Stimulated activated CD4-positive, alpha-beta T cell treated with anti-CD3 and anti-CD28 coated beads, Interleukin-1b, Interleukin-23, amount 100 ng/mL, for 1 hour (primary cell): ENCODE measurements at places on chromosomes 5 and 9.

GRCh38 chr9:75930730-75931321 is 40.4 kb downstream of the PCSK5 start:
- no peak for DNase-seq

DNA sequence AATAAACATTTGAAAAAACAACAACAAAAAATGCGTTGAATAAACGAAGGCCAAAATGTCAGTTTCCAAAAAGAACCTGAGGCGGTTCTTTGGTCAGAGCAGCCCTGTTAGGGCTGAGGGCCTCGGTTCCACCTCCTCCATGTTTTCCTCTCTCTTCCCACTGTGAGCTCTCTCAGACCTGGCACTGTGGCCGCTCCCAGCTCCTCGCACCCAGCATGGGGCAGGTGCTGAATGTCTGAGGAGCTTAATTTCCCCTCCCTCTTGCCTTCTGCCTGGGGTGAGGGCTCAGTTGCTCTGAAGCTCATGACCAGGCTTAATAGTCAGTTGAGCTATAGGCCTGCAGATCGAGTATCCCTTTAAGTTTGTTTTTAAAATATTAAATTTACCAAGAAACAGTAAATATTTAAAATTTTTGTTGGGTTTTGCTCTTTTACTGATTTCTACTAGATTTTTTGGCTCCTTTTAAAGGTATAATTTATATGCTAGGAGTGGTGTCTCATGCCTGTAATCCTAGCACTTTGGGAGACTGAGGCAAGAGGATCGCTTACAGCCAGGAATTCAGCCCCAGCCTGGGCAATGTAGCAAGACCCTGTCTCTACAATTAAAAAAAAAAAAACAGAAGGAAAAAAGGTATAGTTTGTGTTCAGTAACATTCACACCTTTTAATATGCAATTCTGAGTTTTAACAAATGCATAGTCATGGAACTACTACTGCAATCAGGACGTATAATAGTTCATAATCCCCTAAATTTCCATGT is 28.1 kb downstream of the DAPK1 start:
- no peak for DNase-seq

DNA sequence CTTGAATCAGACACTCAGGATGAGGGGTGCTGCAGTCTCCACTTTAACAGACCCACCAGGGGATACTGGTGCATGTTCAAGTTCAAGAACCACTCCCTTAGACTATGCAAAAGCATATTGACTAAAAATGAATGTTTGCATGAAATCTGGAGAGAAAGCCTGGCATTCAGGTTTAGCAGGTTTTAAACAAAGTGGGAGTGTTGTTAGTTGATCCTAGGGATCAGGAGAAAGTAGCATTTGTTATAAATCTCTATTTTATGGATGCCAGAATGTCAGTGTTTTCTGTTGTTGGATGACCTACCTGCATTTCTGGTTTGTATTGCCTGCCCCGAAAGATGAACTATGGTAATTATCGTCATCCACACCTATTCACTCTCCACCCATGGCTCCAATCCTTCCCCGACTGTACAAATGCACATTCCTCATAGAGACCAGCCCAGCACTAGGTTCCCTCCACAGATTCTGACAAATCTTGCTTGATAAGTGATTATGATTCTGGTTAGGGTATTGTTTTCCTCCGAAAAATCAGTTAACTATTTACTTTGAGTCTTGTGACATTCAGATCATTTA is 17.2 kb downstream of the TMEM252 start:
- DNase-seq, result no peak

- DNase-seq, result no peak
Observed at GRCh38 chr5:122775550-122776542, 966 bp downstream of the SNX2 start.

DNA sequence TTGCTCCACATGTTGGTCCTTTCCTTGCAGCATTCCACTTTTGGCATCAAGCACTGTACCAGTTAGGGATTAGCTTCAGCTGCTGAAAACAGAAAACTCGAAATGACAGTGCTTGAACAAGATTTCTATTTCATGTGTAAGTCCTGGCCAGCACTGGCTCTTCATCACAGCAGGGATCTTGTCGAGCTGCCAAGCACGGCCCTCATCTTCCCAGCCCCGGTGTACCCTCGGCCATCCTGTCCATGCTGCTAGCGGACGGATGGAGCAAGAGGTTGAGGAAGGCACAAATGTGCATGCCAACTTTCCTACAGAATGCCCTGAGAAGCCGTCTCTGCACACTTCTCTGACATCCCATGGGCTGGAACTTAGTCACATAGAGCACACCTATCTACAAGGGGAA is 130.6 kb downstream of the TENT4A start:
- no peak for DNase-seq

- DNase-seq, result no peak
Observed at GRCh38 chr5:6176102-6176693, 202.1 kb downstream of the MED10 start.

DNA sequence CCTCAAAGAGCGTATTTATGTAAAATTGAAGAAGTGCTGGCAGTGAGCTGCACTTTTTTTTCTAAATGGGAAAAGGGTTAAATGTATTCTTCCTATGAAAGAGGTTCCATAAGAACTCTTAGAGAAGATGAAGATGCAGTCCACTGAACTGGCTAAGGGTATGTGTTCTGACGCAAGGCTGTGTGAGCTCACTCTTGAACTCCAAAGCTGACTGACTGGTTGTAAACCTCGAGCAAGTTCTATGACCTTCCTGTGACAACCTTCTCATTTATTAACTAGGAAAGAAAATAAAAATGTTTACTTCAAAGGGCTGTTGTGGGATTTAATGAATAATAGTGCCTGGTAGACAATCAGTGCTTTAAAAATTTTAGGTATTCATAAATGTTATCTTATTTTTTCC is 46.7 kb downstream of the POC5 start:
- no peak for DNase-seq

- no peak for DNase-seq
Observed at GRCh38 chr9:3018691-3019230, 174.9 kb upstream of the PUM3 start.

GRCh38 chr9:113350937-113351336 is 1.6 kb downstream of the BSPRY start:
- no peak for DNase-seq

- no peak for DNase-seq
Observed at GRCh38 chr5:102986074-102986473, 133.9 kb downstream of the GIN1 start.

- no peak for DNase-seq
Observed at GRCh38 chr5:160605266-160605665, 183.6 kb downstream of the PTTG1 start.

DNA sequence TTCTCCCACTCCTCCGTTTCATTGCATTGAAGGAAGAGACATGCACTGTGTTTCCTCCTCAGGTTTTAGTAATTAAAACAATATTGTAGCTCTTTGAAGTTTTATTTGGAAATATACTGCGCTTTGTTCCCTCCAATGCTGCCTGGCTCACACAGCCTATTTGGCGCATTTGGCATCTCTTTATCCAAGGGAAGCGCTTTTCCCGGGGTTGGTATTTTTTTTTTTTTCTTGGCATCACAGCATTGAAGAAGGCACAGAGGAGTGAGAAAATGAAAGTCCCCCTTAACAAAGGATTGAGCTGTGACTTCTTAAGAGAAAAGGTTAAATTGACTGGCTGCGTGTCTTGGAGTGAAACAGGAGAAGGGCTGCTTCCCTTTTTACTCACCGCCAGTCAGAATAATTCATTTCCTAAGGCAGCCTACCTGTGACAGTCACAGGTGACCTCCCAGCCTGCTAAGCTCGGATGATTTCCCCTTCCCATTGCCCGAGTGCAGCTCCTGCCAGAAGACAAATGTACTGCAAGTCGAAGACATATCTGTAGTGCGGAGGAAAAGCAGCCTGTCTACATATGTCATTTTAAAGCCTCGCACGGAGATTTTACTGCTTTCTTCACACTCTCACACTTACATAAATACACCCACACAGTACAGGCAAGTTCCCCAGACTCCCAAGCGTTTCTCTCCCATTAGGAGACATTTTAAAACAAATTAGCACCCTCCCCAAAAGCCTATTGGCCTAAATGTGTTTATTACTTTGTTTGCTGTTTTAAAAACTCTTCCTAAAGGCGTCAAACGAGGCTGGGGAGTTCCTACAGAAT is 665.5 kb upstream of the ZNF608 start:
- no peak for DNase-seq

DNA sequence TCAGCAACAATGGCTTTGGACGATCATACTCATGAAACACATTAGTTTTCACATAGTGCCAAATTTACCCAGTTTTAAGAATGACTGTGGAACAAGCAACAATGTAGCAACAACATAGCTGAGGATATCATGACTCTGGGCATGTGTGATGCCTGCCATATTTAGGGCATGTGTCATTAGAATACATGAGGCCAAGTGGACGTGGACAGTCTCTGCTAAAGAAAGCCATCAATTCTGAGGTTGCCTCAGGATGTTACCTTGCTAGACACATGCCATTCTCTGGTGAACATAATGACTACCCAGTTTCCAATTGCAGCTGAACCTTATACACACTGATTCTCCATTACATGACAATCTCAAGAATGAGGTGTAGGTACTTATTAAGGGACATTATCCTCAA is 103.3 kb upstream of the ADAMTS19 start:
- DNase-seq, result no peak

GRCh38 chr5:54177058-54177457 is 133.3 kb downstream of the ARL15 start:
- no peak for DNase-seq

GRCh38 chr5:92455011-92455410 is 1071.9 kb upstream of the ARRDC3 start:
- no peak for DNase-seq

DNA sequence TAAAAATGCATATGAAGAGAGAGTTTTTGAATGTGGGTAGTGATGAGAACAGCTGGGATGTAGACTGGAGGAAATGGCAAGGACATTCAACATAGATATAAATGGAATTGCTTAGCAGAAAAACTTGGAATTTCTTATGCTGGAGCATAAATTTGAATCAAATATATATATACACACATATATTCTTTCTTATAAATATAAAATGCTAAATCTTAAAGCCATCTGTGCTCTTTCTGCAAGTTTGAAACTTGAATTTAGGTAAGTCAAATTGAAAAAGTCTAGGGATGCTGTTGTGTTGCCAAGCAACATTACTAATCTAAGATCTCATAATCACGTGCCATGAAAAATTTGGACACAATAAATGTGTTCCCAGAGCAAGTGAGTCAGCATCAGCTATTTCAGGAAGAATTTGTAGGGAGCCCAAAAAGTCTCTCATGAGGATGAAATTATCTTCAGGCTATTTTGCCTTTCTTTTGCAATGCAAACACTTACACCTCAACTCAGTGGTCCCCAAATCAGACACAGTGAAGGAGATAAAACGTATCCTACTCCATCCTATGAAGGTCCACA is 58.4 kb upstream of the ALDH1A1 start:
- no peak for DNase-seq

- no peak for DNase-seq
Observed at GRCh38 chr5:96756985-96757384, 50.8 kb downstream of the ERAP1 start.

DNA sequence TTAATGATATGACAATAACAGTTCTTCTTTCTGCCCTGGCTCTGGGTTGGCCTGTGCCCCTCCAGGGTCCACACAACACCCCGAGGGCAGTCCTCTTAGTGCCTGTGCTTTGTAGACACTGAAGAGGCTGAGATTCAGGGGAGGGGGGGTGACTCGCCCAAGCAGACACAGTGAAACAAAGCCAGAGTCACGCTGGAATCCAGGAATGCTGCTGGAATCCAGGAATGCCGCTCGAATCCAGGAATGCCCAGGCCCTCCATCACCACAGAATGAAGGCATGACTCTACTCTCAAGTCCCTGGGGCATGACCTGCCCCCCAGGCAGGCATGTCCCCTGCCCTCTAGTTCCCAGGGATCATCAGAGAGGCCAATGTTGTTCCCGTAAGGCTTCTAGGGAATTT is 73.1 kb downstream of the LRSAM1 start:
- DNase-seq, result no peak

DNA sequence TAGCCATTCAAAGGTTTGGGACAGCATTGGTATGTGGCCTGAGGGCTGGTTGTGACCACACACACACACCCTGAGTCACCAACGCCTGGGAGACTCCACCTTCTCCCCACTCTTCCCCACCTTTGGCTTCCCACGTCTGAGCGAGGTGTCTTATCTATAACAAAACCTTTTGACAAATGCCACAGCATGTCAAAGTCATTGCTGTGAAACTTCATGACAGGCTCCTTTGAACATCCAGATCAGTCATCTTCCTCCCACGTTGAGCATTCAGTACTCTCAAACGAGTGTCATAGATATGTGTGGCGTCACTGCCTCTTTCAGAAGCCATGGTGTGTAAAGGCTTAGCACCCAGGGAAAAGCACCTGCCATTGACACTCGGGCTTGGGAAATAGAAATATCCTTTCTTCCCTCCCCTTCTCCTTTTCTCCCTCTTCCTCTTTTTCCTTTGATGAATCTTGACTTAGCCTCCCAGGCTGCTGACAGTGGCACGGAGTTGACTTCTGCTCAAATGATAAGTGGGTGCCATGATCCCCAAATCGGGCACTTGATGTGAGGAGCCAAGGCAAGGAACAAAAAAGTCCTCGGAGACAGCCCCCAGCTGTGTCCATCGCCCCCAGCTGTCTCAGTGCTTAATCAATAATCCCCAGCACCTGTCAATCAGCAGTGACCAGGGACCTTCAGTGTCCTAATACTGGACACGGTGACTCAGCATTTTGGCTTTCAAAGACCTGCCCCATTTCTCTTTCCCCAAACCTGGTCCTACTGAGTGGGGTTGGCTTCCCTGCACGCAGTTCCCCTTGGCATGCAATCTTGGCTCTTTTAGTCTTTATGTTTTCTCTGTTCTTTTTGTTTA is 114.8 kb downstream of the FGF18 start:
- DNase-seq, result no peak

DNA sequence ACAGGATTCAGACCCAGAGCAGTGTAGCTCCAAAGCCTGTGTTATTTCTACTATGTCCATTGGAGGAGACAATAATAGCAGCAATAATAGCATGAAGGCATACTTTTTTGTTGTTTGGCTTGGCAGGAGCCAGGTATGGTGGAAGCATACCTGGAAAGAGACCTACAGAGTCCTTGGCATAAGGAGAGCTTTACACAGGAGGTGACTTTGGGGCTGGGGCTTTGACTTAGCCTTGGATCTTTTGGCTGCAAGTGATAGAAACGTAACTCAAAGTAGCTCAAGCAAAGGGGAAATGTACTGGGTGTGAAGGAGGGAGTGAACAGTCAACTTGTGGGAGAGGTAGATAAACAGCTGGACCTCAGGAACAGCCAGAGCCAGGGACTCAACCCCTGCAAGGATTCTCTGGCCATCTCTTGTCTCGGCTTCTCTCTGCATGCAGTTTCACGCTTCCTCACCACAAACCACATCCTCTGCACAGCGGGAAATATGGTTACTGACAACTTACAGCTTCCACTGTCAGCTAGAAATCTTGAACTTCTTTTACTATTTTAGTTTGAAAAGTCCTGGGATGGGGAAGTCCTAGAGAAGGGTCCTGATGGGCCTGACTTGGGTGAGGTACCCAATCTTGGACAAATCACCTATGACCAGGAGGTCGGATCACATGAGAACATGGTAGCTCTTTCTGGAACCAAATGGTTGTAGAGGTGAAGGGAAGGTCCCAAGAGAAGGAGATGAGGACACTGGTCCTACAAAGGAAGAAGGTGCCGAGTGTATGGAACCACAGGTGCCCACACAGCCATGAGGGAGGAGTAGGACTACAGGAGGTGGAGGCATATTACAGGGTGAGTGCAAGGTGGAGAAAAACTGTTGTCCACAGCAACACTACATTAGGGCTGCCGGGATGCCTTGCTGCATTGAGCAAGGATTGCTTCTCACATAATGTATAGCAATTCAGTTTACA is 47.0 kb upstream of the TGFBR1 start:
- peak; percentile 13 for DNase-seq

GRCh38 chr9:136799079-136799853 is 3.1 kb downstream of the CCDC183 start:
- no peak for DNase-seq

- DNase-seq, result no peak
Observed at GRCh38 chr5:112257976-112258375, 161.1 kb downstream of the EPB41L4A start.
